Trophoblast cell (in vitro differentiated cells and primary cell): ENCODE measurements at places on chromosomes 7 and 10.

GRCh38 chr7:98995111-98995510 is 116.8 kb downstream of the TRRAP start:
- DNase-seq: no peak

DNA sequence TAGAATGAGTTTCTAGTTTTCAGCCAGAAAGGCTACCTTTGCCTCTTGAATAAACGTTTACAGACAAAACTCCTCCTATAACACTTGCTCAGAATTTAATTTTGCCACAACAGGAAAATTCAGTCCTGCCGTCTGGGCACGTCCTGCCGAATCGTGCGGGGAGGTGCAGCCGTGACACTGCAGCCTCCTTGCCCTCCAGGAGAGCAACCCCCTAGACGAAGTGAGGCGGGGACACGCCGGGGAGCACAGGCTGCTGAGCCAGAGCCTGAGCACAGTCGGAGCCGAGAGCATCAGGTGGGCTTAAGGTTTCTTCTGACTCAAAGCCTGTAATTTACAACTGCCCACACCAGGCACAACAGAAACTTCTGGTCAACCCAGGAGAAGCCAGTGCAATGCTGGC is 102.3 kb downstream of the DYNC2I1 start:
- DNase-seq: no peak

DNA sequence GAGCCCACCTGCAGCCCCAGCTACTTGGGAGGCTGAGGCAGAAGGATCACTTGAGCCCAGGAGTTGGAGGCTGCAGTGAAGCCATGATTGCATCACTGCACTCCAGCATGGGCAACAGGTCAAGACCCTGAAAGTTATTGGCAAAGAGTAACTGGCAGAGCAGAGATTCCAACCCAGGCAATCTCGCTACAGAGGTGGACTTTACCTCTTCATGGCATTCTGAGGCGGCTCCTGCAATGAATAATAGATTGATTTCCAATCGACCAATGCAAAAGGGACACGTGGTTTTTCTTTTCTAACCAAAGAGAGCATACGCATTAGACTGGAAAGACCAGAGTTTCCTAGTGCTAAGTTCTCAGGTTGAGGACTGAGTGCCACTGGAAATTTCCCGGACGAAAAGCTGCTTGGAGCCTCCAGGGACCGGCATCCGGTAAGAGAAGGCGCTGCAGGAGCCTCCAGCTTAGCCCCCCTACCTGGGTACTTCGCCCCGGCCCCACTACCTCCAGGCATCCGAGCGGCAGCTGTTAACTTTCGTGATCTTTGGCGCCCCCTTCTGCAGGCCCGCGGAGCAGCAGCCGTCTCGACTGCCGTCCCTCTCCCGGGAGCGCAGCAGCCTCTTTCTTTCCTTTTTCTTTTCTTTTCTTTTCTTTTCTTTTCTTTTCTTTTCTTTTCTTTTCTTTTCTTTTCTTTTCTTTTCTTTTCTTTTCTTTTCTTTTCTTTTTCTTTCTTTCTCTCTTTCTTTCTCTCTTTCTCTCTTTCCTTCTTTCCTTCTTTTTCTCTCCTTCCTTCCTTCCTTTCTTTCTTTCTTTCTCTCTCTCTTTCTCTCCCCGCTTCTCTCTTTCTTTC is 4.1 kb downstream of the MBLAC1 start:
- DNase-seq: peak; percentile 83

- DNase-seq: peak; percentile 77
Measured at GRCh38 chr10:8122611-8123369, 68.3 kb downstream of the GATA3 start.

GRCh38 chr7:77923419-77923818 is 124.8 kb downstream of the PHTF2 start:
- DNase-seq: no peak

GRCh38 chr7:117269417-117269816 is 53.4 kb downstream of the WNT2 start:
- no peak for DNase-seq

DNA sequence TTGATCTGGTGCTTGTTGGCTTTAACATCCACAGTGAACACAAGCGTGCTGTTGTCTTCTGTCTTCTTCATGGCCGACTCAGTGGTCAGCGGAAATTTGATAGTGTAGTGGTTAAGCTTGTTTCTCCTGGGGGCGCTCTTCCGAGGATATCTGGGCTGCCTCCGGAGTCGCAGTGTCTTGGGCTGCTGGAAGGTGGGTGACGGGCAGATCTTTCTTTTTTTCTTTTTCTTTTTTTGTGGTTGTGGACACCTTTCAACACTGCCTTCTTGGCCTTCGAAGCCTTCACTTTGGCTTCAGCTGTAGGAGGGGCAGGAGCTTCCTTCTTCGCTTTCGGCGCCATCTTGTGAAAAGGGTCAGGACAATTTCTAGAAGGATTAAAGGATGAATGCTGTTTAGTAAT is 23.8 kb upstream of the RPA3 start:
- DNase-seq: no peak

DNA sequence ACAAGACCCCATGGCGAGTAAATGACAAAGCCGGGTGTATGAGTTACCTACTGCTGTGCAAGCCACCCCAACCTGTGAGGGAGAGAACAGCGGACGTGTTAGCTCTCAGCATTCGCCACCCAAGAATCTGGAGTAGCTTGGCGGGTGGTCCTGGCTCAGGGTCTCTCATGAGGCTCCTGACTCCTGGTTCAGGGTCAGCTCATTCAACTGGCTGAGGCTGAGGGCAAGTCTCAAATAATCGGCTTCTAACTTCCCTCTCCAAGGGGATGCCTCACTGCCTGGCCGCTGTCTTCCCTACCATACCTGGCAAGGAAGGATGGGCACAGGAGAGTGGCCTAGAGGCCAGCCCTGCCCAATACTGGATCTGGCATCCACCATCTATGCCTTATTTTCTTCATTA is 94.2 kb downstream of the HTR5A start:
- no peak for DNase-seq

DNA sequence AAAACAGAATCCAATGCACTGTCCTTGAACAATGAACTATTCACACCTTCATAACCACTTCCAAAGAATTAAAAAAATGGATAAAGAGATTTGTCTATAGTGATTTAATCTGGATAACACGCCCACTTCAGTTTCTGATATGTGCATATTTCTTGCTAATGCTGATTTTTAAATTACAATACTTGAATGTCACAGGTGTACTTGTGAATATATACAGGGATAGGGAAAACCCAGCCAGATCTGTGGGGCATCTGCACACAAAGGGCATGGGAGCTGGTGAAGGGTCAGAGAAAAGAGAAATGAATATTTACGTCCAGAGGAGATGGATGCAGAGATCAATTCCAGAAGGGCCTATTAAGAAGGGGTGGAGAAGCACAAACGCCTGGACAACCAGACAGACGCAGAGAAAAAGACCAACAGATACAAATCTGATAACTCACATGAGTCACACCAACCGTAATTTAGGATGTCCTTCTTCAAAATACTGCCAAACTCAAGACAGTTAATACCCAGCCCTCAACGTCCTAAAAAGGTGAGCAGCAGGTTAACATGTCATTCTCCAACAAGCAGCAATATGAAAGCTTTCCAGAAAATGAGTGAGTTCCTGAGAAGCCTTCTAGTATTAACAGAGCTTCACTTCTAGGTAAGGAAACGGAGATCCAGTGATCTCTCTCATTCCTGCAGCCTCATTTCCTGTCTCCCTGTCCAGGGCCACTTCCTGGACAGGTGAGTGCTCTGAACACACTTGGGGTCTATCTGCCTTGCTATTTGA is 41.9 kb downstream of the PIP4K2A start:
- DNase-seq: no peak

GRCh38 chr10:44379907-44380306 is 5.0 kb downstream of the CXCL12 start:
- DNase-seq: no peak

- no peak for DNase-seq
Measured at GRCh38 chr7:130149281-130150139, 55.7 kb downstream of the TMEM209 start.

GRCh38 chr7:98990356-98990755 is 112.0 kb downstream of the TRRAP start:
- no peak for DNase-seq

GRCh38 chr7:88344956-88345832 is 38.5 kb upstream of the STEAP4 start:
- DNase-seq: peak; percentile 66

DNA sequence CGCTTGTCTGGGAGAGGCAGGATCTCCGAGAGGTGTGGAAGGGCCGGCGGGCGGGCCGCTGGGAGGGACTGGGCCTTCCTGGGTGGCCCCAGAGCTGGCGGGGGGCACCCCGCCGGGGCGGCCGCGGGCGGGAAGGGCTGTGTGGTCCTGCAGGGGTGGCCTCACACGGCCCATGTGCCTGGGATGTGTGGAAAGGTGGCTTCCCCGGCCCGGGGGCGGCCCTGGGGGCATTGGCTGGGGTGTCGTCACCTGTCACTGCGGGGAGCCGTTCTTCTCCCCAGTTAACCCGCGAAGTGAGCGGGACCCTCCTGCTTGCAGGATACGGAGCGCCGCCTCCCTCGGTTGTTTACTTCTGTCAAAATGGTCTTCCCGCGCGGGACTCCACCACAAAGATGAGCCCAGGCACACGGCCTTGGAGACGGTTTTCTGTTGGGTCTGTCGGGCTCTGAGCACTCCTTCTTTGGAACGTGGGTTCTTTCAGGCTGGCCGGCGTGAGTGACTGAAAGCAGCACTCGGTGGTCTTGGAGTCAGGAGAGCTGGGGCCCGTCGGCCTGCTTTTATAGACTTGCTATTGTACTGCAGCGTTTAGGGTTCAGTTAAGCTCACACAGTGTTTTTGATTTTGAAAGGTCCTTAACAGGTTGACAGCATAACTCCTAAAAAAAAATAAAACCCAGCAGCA is 700 bp downstream of the SMC3 start:
- DNase-seq: peak; percentile 2

- no peak for DNase-seq
Measured at GRCh38 chr7:14839307-14839706, 63.2 kb downstream of the DGKB start.

DNA sequence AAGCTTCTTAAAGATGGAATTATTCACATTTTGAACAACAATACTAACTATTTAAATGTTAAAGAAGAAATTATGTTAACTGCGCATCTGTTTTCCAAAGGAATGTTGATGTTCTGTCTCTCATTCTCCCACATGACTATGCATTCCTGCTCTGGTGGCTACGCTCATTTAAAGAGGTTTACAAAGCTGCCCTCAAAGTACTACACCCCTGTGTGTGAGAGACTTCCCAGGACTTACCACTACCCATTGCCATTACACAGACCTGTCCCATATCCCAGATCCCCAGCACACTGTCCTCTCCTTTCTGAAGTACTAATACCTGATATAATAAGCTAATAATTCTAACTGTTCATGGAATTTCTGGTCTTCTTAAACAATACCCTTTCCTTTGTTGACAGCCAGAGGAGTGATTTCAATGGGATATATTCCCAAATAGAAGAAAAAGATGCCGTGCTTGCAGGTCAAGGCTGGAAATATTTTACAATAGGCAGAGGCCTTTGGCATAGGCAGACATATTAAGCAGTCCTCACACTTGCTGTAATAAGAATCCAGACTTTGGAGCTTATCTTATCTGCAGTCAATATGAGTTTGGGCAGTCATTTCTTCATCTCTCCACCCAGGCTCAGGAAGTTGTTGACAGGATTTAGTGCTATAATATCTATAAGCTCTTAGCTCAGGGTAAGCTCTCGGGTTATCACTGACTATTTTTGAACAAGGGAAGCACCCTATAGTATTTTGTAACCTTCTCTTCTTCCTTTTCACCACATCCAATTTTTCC is 12.2 kb downstream of the LIPF start:
- no peak for DNase-seq

- DNase-seq: peak; percentile 42
Measured at GRCh38 chr7:153381275-153382040, 621.9 kb downstream of the ACTR3B start.

GRCh38 chr10:81248886-81249285 is 626.1 kb upstream of the NRG3 start:
- no peak for DNase-seq

DNA sequence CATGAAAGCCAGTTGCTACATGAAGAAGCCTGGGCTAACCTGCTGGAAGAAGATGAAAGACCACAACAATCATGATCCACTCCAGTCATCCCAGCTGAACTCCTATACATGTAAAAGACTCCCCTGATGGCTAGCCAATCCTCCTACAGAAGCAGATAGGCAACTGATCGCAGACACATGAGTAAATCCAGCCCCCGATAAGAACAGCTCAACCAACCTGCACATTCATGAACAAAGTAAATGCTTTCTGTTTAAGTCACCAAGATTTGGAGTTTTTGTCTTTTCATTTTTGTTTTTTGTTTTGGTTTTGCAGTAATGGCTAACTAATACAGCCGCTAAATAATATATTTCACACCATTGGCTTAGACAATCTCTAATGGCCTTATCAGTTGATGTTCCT is 53.7 kb downstream of the PRLHR start:
- DNase-seq: no peak

- no peak for DNase-seq
Measured at GRCh38 chr7:81627536-81628287, 142.1 kb downstream of the HGF start.

DNA sequence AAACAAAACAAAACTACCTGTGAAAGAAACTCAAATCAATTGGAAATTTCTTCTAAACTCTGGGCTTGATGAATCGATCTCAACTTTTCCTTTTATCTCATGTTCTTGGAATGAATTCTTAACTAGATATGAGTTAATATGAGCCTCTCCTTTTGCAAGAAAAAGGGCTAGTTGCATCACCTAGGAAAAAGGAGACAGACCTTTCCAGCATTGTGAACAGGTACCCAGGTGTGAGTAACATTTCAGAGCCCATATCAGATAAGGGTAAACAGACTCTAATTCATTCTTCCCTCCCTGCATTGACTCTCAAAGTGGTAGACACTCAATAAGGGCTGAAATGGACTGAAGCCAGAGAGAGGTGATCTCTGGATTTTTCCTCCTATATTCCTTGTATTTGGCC is 103.8 kb upstream of the AGR3 start:
- peak; percentile 65 for DNase-seq

DNA sequence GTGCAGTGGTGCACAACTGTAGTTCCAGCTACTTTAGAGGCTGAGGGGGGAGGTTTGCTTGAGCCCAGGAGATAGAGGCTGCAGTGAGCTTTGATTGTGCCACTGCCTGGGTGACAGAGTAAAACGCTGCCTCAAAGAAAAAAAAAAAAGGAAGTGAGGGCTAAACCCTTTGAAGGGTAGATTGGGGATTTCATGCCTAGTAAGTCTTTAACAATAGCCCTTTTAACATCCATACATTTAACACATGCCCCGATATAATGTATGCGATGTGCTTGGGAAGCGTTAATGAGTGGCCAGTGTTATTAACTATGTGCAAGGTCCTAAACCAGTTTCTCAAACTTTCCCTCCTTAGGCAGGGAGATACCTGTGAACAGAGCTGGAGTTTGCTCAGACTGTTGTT is 229.2 kb upstream of the HPS1 start:
- DNase-seq: no peak
